Activated naive CD8-positive, alpha-beta T cell treated with anti-CD3 and anti-CD28 coated beads, Interleukin-2, amount 10 ng/mL, durations not matched to agents 7 days and 5 days (primary cell): ENCODE measurements at places on chromosomes 5 and 9. TPM values are rescaled to one million over a fixed set of nuclear protein-coding genes. Genes with fewer than 3 reads are reported as not detected.

- DNase-seq, result no peak
Measured at GRCh38 chr9:94874316-94874715, 147.8 kb downstream of the AOPEP start.

- no peak for DNase-seq
Measured at GRCh38 chr9:85521371-85522197, 220.2 kb downstream of the AGTPBP1 start.

- DNase-seq, result no peak
Measured at GRCh38 chr5:59955241-59955640, 61.7 kb upstream of the PDE4D start.

GRCh38 chr9:106799152-106799551 lies 63.8 kb upstream of the ZNF462 start:
- DNase-seq, result no peak

- no peak for DNase-seq
Measured at GRCh38 chr5:106014262-106014661, 1656.5 kb downstream of the EFNA5 start.

The ADAMTS13 gene
- 3.5 TPM for total RNA-seq

The ADAMTS16 gene
- total RNA-seq, result not detected

The IER5L gene
- 8.8 TPM for total RNA-seq

The WWC1 gene
- total RNA-seq, result 0.22 TPM

The TAF1L gene
- 0.08 TPM for total RNA-seq

The C9orf78 gene
- 71.4 TPM for total RNA-seq

The PCDHB9 gene
- total RNA-seq, result not detected

The FOXD4L6 gene
- 0.28 TPM for total RNA-seq

The ARHGEF37 gene
- 0.83 TPM for total RNA-seq

The GABBR2 gene
- not detected for total RNA-seq

The EDIL3 gene
- total RNA-seq, result not detected
